Kidney (tissue), 22 donors: ENCODE measurements at places on chromosomes 1 and 21. TPM values are rescaled to one million over a fixed set of nuclear protein-coding genes. Genes with fewer than 3 reads are reported as not detected.

RPE65 gene
- not detected for total RNA-seq

DNA sequence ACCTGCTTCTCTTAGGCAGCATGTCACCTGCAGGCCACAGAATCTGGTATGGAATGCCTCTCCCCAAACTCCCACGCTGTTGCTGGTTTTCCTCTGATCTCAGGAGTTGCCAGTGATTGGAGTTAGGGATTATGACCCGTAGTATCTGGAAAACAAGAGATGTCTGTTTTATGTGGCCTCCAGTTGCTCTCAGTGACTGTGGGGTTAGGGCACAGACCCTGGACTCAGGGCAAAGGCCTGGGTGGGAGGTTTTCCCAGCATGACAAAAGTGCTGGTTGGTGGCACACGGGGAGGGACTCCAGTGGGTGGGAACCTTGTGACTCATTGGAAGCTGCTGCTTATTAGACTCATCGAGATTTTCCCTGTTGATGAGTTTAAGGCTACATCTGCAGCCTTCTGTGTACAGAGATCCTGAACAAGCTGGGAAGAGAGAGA lies at the start of gene NR1I3:
NR1I3 (minus strand) TSS at position 165 of the 435 bp plus-strand sequence. CDS start 1,638 bp downstream, outside the sequence.
- DNase-seq: peak; percentile 10

DNA sequence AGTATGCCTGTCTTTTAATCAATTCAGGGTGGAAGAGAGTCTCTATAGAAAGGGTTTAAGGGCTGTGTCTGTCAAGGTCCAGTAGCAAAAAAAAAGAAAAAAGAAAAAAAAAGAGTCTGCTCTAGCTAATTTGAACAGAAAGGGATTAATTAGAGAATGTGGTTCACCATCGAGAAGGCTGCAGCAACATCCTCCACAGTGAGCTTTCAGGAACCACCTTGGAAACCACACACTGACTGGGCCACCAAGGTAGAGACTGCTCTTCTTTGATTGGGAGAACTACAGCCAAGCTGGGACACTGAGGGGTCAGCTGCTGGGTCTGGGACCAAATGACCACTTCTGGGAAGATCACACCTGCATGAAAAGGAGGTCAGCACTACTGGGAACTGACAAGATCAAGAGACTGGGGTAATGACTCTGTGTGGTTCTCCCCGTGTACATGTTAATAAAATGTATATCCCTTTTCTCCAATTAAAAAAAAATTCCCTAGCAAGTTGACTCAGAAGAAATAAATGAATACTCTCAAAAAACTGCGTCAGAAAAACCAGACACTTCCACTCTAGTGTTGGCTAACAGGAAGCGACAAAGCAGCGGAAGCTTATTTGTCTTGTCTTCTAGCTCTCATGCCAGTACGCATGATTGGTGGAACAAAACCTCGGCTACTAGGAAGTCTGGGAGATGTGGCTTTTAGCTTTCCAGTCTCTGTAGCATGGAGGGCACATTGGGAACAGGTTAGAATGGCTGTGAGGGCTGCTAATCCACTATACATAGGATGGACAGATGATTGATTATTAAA lies 60.0 kb upstream of the IVNS1ABP start:
- DNase-seq: no peak

- DNase-seq: no peak
These were observed 4.0 kb upstream of the CAP1 start for GRCh38 chr1:40036574-40036973.

ARHGEF16 gene
- 39.3 TPM for total RNA-seq

CSMD2 gene
- 0.47 TPM for total RNA-seq

GRCh38 chr1:211928993-211929637 lies 98.6 kb upstream of the LPGAT1 start:
- DNase-seq: no peak

DNA sequence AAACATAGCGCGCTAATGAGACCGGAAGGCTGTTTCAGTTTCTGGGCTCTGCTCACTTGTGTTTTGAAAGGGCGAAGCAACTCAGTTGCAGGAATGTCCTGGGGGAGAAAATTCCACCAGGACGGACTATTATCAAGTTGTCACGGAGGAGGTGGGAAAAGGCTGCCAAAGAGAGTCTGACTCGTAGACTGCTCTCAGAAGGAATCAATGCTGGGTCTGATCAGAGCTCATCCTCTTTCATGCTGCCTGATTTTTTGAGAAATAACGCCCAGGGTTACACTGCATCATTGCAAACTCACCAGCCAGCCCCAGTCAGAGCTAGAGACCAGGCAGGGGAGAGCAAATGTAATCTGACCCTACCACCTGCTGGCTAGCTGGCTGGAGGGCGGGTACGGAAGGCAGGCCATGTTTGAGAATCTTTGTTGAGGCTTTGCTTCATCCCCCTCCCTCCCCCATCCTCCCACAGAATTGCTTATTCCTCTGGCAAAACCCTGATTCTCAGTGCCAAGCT lies 36.4 kb upstream of the BCL9 start:
- DNase-seq: peak; percentile 89

DNA sequence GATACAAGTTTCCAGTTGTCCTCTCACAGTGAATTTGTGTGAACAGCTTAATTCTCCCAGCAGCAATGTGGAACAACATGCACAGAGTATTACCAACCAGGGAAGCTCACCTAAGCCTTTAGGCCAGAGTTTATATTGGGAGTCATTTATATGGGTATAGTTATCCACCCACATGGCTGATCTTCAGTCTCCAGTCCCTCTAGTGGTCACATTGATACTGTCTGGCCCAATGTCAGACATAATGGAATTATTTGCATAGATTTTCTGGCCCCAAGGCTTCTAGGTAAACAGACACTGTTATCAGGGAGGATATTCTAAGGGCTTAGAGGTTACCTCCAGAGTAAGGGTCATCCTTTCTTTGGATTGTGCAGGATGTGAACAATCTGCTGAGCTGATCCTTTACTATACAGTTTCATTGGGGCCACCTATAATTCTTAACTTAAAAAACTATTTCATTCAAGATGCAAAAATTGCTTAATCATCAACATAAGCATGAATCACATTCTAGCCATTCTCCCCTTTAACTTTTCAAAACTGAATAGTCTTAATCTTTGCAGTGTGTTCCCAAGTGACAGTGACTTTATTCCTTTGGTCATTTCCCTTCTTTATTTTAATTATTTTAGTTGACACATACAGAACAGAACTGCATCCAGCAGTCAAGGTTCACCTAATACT lies 210.9 kb downstream of the LTN1 start:
- DNase-seq: no peak

CCDC27 gene
- not detected for total RNA-seq

- no peak for DNase-seq
These were observed 19.6 kb upstream of the SLC26A9 start for GRCh38 chr1:205962821-205963221.

- peak; percentile 15 for DNase-seq
These were observed 35.9 kb upstream of the CTTNBP2NL start for GRCh38 chr1:112359961-112360767.

HHAT gene
- total RNA-seq: 9.7 TPM

BTG2 gene
- total RNA-seq: 59.9 TPM

SPRR2F gene
- not detected for total RNA-seq

DNA sequence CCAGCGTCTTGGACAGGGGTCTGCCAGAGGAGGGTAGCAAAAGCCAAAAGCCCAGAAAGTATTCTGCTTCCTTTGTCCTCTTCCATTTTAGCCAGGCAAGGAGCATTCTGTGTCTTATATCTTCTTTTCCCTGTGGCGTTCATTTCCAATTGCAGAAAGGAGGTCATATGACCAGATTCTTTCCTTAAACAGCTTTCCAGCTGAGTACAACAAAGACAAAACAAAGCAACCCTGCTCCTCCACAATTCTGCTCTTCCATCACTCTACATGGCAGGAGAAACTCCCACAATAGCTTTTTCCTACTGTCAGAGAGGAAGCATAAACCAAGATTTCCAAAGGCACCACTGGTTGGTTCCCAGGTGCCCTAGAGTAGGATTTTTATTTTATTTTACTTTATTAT lies 19.7 kb downstream of the ENSA start:
- no peak for DNase-seq

RAB42 gene
- total RNA-seq: 3.3 TPM

SPAG17 gene
- total RNA-seq: 10.4 TPM

DNA sequence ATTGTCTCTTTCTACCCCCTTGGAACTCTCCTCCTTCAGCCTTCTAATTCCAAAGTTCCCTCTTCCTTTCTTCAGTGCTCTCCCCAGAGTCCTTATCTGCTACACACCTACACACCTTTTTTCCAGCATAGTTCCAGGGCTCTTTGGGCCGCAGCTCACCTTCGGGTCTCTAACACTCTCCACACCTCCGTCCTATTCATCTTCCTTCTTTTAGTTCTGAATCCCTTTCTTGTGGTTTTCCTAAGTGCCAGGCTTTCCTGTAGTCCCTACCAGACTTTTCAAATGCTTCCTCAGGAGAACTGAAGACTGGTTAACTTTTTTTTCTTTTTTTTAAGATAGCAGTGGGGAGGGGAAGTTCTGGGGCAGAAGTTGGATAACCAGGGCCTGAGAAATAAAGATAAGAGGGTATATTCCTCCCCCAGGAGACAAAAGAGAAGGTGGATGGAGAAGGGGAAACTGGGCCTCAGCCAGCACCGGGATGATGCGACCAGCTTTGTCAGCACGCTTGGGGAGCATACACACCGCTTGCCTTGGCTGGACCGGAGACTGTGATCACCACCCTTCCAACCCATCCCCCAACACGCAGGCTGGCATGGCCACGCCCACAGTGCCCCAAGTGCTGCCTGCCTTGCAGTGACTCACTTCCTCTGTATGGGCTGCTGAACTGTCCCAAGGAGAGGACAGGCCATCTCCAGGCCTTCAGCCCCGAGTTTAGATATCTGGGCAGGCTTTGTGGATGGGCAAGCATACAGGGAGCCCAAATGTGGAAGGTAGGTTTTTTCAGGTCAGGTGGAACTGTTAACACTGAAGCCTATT lies 2.5 kb upstream of the CERS2 start:
- no peak for DNase-seq

GRCh38 chr1:3073489-3074296 lies 4.7 kb downstream of the PRDM16 start:
- no peak for DNase-seq

DMBX1 gene
- total RNA-seq: not detected

GABPA gene
- 22.5 TPM for total RNA-seq

HEATR1 gene
- 34.4 TPM for total RNA-seq

IGSF9 gene
- 0.88 TPM for total RNA-seq

DNA sequence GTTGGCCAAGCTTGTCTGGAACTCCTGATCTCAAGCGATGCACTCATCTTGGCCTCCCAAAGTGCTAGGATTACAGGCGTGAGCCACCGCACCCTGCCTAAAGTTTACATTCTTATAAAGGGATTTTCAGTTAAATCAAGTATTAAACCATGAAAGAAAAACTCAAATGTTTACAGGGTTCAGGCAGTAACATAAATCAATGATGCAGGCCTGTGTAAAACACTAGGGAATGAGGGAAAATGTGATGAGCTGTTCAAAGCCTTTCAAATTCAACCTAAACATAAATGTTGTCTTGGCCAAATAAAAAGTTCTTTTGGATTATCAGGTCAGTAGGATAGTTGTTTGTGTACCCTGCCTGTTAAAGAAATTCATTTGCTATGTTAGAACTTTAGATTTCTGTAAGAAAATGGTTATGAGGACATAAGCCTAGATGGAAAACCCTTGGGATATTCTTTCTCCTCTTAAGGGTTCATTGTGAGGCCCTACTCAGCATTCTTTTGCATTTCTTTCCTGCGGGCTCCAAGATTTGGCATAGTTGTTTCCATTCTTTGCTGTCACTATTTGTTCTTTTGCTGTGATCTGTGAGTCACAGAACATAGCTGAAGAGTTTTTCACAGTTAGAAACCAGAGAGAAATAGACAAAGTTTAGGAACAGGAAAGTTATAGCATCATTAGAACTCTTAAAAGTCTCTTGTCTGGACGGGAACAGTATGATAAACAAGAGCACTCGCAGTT lies 8.9 kb upstream of the ZRANB2 start:
- no peak for DNase-seq

DNA sequence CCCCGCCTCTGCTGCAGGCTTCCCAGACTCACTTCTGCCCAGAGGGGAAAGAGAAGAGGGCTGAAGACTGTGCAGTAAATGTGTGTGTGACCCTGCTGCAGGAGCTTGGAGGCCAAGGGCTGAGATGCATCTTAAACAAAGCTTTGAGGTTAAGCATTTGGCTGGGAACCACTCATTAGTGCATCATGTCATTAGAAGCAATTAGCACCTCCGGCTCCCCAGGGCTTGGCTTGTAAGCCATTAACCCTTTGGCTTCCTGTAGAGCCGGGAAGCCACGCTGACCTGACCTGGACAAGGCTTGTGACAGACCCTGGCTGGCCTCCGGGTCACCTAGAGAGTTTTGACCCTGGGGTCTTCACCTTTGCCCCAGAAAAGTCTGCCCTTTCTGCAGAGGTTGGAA lies 77.0 kb downstream of the CSMD2 start:
- DNase-seq: no peak

- DNase-seq: no peak
These were observed 544.1 kb downstream of the KIF26B start for GRCh38 chr1:245698860-245699259.

- DNase-seq: no peak
These were observed 69.2 kb downstream of the PAPPA2 start for GRCh38 chr1:176531921-176532897.

DNA sequence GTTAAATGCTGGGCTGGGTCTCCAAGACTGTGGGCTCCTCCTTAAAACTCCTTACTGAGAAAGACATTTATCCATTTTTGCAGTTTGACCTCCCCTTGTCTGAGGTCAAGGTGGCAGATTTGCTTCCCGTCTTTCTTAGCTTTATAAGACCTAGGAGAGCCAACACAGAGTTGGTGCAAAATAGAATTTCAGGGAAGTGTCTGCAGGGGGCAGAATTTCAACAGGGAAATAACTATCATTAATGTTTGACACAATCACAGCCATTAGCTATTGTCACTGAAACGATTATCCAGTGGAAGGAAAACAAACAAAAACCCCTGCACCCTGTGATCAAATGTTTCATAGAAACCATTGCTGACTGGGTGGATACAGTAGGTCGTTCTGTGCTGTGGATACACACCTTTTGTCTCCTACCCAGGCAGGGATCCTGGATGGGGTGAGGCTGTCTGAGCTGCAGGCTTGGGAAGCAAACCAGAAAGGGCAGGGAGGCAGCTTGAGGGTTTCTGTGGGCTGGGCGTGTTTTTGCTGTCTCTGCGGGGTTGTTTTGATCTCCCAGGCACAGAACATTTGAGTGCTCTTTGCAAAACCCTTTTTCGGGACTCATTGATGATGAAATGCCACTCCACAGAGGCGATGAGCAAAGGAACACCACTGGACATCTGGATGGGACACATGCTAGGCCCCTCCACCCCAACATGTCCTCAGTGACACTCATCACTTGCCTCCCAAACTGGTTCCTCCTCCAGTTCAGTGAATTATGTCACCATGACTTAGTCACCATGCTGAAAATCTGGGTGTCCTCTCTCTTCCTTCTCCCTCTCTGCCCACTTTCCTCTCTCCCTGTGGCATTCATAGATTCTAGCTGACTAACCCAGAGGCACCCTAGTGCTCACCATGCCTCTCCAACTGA lies 94.2 kb upstream of the SERBP1 start:
- no peak for DNase-seq

- DNase-seq: no peak
These were observed 9.4 kb upstream of the UAP1 start for GRCh38 chr1:162551969-162552683.

DNA sequence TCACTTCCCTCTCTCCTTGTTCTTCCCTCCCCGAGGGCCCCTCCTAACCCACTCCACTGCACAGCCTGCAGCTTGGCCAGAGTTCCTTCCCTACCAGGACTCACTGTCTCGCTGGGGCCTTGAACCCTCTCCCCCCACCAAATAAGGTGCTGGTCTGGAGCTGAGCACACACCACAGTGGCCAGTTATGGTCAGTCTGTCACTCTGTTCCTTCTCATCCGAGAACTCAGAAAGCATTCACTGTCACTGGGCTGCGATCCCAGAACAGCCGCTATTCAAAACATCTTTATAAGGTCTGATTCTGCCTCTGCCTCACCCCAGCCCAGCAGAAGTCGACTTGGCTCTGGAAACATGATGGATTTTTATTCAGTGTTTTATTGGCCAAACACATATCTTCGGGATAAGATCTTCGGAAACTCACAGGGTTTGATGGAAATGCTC lies 19.8 kb upstream of the LBR start:
- DNase-seq: peak; percentile 88
